ENCODE measurements at places on chromosomes 11 and 22.

GRCh38 chr11:73538381-73538872, 59.5 kb downstream of the FAM168A start:
- no peak for DNase-seq

DNA sequence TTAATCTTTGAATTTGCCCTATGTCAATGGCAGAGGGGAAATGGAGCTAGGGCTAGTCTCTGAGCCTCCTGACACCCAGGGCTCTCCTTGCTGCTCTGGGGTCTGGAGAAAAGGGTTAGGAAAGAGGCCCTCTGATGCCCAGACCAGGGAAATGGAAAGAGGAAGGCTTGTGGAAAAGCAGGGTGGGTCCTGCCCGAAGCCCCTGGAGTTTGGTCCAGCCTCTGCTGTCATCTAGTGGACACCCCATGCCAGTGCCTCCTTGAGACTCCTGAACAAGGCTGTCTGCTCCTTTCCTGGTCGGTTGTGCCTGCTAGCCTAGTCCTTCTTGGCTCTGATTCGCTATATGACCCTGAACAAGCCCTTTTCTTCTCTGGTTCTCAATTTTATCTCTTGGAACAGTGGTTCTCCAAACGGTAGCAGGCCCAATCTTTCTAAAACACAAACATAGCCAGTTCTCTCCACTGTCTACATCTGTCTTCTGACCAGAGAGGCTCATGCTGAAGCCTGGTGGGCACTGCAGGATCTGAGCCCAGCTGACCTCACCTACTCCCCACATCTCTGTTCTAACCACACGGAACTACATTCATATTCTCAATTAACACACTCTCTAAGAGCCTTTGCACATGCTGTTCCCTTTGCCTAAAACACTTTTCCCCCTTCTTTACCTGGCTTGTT, 8.8 kb upstream of the PLA2G3 start:
- no peak for DNase-seq

GRCh38 chr11:9711454-9712307, 47.8 kb downstream of the SWAP70 start:
- DNase-seq = no peak

DNA sequence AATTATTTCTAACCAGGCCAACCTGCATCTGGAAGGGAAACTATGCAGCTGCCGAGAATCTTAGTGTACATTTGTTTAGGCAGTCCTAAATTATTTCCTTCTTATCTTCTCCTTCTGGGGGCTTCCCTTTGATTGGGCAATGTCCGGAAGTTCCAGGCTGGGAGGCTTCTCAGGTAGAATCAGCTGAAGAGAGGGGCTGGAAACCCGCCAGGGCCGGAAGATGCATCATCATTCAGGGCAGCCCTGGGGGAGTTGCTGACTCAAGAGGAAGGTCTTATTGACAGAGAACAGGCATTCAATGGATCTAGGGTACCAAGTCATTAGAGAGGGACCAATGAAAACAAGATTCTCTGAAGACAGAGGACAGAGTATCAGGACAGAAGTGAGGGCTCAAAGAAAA, 150.7 kb downstream of the BLID start:
- no peak for DNase-seq

DNA sequence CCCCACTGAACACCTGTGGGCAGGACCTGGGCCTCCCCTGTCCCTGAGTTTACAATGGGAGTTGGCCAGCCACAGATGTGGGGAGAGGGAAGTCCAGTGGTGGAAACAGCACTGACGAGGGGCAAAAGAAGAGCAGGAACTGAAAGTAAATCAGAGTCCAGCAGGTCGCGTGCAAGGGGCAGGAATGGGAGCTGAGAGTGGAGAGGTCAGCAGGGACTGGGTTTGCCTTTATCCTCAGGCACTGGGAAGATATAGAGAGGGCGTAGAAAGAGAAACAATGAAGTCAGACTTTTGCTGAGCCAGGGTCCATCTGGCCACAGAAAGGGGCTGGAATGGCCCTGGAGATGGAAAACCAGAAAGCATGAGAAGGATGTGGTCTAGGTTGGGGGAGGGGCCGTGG, 8.5 kb downstream of the P2RY6 start:
- DNase-seq = no peak

DNA sequence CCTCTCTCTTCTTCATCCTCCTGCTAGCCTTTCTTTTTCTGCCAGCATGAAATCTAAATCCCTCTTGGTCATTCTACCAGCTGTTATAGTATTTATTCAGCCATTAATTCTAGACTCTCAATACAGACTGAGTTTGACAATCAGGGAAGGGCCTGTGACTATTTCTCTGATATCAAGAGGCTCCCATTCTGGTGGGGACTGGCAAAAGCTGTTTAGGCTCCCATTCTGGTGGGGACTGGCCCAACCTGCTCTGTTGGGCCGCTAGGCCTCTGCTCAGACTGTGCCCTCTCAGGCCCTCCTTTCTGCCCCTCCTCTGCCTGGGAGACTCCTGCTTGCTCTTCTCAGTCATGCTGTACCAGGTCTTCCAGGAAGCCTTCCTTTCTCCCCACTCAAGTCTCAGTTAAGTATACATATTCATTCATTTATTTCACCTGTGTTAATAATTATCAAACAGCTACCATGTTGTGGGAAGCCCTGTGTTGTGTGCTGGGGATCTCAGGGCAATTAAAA, 323.7 kb upstream of the NARS2 start:
- no peak for DNase-seq

DNA sequence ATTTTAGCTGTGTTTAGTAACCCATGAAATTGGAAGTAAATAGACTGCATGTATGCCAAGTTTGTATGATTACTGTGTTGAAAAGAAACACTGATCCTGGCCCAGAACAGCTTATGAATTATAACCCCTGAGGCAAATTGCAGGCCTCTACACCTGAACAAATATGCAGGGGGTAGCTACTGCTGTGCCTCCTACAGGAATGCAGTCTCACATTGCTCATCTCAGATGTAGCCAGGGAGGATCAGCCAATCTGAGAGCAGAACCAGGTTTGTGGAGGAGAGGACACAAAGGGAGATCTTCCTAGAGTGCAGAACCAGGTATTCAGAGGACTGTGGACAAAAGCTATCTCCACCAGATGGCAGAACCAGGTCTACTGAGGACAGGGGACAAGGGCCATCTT, 442.2 kb upstream of the DDI1 start:
- DNase-seq = no peak

DNA sequence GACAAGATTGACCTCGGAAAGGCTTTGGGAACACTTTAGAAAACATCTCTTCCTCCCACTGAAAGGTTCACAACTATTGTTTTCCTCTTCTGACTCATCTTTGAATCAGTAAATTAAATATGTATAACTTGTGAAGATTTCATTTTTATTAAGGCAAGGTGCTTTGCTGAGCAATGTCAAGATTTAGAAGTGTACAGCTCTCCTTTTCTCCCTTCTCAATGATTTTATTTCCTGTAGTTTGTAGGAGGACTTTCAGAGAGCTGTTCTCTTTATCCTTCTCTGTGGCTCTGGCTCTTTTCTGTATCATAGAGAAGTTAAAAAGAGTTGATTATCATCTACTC, 594.2 kb downstream of the METTL15 start:
- no peak for DNase-seq

DNA sequence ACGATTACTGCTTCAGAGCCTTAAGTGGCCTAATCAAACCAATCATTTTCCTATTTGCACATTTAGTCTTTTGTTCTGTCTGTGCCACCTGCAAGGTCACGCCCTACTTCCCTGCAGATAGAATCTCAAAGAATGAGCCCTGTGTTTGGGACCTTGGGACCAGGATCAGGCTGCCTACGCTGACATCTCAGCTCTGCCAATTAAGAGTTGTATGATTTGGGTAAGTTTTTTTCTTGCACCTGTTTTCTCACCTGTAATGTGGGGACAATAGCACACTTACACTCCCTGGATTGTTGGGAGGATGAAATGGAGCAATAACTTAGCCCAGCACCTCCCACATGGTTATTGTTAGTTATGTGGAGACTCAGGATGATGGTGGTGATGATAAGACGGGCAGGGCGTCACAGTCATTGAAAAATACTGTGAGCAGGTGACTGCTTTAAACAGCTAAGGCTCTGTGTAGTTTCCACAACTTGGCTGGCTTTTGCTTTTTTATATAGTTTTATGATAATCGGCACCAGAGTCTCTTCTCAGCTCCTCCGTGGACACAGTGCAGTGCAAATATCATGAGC, 155.0 kb downstream of the ADAMTS15 start:
- no peak for DNase-seq

- DNase-seq = peak; percentile 29
Observed at GRCh38 chr11:66317723-66318599, 1.1 kb upstream of the CD248 start.

DNA sequence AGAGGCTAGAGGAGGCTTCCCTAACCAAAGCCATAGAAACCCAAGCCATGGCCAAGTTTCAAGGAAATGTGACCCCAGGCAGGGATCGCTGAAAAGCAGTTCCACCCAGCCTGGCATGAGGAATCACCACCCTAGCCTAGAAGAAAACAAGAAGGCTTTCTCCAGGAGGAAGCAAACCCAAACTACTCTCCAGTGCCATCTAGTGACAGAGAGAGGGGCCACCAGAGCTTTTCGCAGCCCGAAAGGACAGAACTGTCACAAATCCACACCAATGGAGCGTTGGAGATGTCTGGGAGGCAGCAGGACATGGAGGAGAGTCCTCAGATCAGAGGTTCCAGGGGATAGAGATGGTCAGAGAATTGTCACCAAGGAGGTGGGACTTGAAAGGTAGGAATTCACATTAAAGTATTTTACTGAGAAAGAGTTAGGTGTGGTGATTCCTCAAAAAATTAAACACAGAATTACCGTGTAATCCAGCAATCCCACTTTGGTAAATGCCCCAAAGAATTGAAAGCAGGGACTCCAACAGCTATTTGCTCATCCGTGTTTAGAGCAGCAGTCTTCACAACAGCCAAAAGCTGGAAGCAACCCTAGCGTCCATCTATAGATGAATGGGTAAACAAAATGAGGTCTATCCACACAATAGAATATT, 67.3 kb upstream of the NUP50 start:
- DNase-seq = no peak

DNA sequence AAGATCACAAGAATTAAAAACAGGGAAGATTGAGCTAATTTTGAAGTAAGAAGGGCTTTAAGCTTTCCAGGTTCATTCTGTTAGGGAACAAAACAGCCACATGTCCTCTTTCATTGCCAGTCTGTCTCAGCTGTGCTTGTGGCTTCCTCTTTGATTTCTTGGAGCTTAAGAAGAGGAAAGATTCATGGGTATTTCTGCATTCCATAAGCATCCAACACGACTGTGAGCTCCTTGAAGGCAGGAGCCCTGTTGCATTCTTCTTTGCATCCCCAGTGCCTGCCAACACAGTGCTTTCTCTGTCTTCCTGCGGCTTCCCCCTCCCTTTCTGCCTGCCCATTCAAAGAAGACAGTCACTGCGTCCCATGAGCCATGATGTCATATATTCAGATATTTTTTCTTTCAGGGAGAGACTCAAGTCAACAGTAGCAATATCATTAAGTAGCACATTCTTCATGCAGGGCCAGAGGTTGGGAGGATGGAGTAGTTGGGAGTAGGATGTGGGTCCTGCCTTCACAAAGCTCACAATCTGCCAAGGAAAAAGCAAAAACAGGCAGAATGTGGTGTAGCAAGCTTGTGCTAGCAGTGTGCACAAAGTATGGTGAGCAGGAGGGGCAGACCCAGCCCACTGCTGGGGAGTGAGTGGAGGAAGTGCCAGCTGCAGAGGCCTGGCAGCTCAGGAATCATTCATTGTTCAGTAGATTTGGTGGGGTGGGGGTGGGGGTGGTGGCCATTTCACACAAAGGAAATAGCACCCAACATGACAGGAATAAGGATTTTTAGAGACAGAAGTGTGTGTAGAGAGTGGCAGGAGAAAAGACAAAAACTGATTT, 162.1 kb upstream of the RASSF10 start:
- no peak for DNase-seq

GRCh38 chr11:70842701-70843100, 409.7 kb downstream of the SHANK2 start:
- DNase-seq = no peak

DNA sequence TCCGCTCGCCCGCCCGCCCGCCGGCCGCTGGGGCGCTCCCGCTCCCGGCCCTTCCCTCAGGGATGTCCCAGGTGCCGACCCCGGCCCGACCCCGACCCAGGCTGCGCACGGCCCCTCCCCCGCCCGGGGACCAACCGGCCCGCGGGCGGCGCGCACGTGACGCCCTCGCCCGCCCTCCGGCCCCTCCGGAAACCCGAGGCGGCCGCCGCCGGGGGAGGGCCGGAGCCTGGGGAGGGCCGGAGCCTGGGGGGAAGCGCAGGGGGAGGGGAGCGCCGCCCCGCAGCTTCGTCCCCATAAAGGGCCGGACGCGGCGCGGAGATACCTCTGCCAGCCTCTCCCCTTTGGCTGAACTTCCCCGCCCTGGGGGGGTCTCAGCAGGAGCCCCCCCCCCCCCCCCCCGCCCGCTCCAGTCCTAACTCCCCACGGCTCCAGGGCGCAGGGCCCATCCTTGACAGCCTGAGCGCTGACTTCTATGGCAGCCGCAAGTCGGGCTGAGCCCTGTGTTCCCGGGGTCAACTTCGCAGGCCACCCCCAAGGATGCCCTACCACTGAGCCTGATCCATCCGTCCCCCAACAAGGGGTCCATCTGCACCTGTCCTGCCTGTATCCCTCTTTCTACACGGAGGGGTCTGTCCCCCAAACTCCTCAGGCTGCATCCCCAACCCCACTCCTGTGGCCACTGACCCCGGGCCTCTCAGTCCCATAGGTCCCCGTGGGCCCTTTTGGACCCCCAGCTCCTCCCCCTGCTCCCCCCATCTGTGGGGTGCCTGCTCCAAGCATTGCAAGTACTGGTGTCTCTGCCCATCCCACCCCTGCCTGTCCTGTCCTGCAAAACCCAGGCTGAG, at the start of gene MAPK12:
TSS of gene MAPK12 (minus strand) at position 69 of the 845 bp plus-strand sequence. CDS start 174 bp downstream, outside the sequence.
- no peak for DNase-seq

GRCh38 chr22:23697031-23697970, 6.5 kb downstream of the RGL4 start:
- DNase-seq = no peak

- DNase-seq = no peak
Observed at GRCh38 chr11:26575946-26576345, 3.9 kb upstream of the MUC15 start.

- no peak for DNase-seq
Observed at GRCh38 chr11:67506426-67507051, 1.4 kb upstream of the PITPNM1 start.

GRCh38 chr11:116791002-116791812, 472 bp downstream of the APOA5 start:
- peak; percentile 59 for DNase-seq

DNA sequence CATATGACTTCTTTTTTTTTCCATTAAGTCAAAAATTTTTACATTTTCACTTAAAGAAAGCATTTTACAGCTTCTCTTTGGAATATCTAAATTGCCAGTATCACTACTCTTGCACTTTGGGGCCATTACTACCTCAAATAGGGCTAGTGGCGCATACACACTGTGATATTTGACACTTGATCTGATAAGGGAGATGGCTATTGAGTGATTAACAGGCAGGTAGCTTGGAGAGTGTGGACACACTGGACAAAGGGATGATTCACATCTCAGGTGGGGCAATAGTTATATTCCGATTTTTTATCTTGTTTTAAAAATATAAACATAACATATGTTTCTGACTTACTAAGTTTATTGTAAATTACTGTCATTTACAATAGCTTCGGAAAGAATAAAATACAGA, 2219.9 kb downstream of the LRRC4C start:
- no peak for DNase-seq

All from activated T-helper 1 cell treated with Interleukin-2 at 50 U/mL for 16 hours (primary cell).